Stimulated activated CD4-positive, alpha-beta T cell treated with anti-CD3 and anti-CD28 coated beads, TNF-alpha, amount 100 ng/mL, for 48 hours (primary cell): ENCODE measurements at places on chromosomes 1 and 21.

- DNase-seq = no peak
These were observed 35.4 kb upstream of the BCL10 start for GRCh38 chr1:85311818-85312217.

- no peak for DNase-seq
These were observed 24.2 kb downstream of the PTPRU start for GRCh38 chr1:29260531-29260930.

DNA sequence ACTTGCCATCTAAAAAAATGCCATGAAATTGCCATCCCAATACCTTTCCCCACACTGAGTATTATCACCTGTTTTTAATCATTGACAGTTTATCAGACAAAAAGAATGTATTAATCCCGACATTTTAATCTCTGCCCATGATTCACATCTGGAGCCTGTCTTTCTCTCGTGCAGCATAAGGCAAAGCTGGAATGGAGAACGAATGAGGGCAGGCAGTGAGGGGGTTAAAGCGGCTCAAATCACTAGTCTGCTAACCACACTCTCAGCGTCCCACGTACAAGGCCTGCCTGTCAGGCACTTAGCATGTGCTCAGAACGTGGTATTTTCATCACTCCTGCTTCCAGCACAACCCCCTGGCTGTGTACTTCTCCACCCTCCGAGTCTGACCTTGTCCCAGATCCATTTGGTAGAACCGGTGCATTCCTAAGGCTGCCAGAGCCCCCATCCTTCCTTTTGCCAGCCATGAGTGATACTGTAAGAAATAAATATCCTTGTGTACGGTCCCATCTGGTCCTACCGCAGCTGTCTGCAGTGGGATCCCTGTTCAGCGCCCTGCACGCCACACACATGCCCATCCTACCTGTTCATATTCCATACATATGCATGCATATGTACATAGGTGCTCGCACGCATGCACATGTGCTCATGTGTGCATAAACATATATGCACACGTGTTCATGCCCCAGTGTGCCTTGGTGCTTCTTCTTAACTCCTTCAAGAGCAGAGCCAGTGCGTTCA is 34.6 kb upstream of the FHAD1 start:
- no peak for DNase-seq

DNA sequence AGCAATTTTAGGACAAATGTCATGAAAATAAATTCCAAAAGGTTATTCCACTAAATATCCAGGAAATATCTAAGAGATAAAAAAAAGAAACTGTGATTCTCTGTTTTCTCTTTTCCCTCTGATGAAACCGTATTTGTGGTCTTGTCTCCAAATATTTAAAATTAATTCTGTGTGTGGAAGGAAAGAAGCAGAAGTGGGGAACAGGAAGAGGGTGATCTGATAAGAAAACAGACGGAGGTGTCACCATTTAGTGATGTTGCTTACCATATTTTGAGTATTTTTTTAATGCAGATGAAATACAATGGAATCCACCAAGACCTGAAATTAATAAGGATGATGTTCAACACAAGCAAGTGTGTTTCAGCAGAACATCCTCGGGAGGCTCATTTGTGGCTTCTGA is 29.6 kb downstream of the CLCA1 start:
- no peak for DNase-seq

- DNase-seq = no peak
These were observed 1.8 kb downstream of the TNFRSF1B start for GRCh38 chr1:12168451-12169160.

DNA sequence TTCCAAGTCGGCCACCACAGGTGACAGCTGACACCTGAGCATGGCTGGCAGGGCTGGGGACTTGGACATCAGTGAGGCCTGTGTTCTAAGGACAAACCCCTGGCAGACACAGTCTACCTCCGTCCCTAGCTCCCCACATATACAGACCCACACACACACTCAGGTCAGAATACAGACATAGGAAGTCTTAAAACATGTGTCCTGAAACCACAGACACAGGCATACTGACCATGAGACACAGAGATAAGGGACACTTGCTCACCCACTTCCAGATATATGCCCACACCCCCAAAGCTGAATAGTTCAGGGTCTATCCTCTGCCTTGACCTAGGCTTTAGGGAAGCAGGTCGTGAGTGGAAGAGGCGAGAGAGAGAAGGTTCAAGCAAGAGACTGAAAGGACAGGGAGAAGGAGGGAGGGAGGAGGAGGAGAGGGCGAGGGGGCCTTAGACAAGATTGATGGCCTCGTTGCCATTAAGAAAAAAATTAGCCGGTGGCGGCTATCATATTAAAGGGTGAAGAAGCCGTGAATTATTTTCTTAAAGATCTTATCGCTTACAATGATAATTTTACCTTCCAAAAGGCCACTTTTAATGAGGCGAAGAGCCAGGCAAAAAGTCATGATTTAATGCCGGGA is 49.9 kb downstream of the TMEM53 start:
- no peak for DNase-seq

DNA sequence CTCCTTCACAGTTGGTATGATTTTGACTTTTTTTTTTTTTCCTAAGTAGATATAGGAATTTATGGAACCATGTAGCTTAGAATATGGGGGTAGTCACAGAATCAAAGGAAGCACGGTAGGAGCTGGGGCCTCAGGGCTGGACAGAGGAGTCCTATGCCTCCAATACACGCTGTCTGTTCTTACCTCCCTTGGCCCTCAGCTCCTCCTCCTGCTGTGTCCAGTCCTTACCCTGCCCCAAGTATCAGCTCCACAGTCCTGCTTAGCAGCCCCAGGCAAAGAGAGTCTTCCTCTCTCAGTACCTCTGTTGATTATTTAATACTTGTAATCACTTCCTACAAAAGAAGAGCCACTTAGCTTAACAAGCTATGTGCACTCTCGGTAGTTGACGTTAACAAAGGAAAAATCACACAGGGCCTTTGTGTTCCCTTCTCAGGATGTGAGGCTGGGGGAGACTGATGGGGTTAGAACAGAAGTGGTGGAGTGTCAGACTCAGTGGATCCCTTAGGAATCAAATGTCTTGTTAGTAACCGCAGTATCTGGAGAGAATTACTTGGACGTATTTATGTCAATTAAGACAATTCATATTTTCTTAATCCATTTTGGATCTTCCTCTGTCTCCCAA is 292.3 kb downstream of the HHAT start:
- no peak for DNase-seq
